T-helper 1 cell treated with Interleukin-12 subunit alpha and Interleukin-12 subunit beta and Interleukin-4 antibody, amounts not matched to agents 30 ng/mL and 1 ng/mL, for 36 hours (primary cell): ENCODE measurements at places on chromosomes 1 and 21. TPM values are rescaled to one million over a fixed set of nuclear protein-coding genes. Genes with fewer than 3 reads are reported as not detected.

Gene IL19
- total RNA-seq = not detected in 2 replicates

Gene PAFAH2
- total RNA-seq = 9.8 and 11.1 TPM in 2 replicates

Gene MROH7
- 0.39 TPM in 1 of 2 replicates, not detected in the other for total RNA-seq

Gene C1QTNF12
- total RNA-seq = 1.5 and 3.5 TPM in 2 replicates

Gene CADM3
- total RNA-seq = not detected in 2 replicates

Gene FOXJ3
- 56.0 and 56.2 TPM in 2 replicates for total RNA-seq

Gene CCDC190
- total RNA-seq = not detected in 2 replicates

Gene TRIM45
- total RNA-seq = 0.25 and 0.54 TPM in 2 replicates

Gene BSND
- total RNA-seq = not detected in 2 replicates

Gene DIRAS3
- total RNA-seq = not detected in 2 replicates

Gene MIXL1
- total RNA-seq = not detected in 2 replicates

Gene UTS2
- total RNA-seq = not detected in 2 replicates

Gene KRTAP13-2
- not detected in 2 replicates for total RNA-seq

Gene SLAMF1
- 126 and 127 TPM in 2 replicates for total RNA-seq

Gene TSACC
- 0.59 TPM in 1 of 2 replicates, not detected in the other for total RNA-seq
